ENCODE measurements at places on chromosomes 3 and 15.
A peak's percentile ranks its signal among the peaks of the same experiment; 100 is the strongest.

GRCh38 chr3:167450195-167450594 is 23.6 kb downstream of the SERPINI2 start:
- no peak for DNase-seq

DNA sequence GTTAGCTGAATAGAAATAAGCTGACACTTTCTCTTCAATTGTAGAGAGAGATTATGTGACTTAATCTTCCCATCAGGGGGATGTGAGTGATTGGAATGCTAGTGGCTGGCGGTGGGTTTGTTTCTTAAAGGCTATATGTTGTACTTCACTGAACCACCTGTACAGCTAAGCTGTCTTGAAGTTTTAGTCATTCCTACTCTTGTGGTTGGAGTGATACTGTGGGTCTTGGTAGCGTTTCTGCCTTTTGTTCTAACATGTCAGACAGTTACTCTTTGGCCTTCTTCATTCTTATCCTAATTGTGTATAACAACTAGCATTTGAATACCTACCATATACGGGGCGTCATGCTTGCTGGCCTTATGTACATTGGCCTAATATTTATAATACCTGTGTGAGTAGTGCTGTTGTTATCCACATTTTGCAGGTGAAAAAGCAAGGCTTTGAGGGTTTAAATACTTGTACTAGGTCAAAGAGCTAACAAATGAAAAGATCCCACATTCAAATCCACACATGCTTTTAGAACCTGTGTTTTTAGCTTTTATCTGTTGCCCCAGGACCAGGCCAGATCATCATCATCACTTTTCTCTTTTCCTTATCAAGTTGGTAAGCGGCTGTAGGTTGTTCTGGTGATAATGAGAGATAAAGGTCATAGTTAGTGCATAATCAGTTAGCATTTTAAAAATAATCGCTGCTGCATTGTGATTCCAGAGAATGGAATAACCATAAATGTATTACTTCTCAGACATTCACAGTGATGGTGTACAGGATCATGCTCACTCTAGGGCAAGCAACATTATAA is 50.2 kb downstream of the AKAP13 start:
- no peak for DNase-seq

- no peak for DNase-seq
These were observed 113.9 kb downstream of the DGKG start for GRCh38 chr3:186247821-186248814.

- DNase-seq = no peak
These were observed 140.6 kb upstream of the PRR20G start for GRCh38 chr3:127428344-127428997.

DNA sequence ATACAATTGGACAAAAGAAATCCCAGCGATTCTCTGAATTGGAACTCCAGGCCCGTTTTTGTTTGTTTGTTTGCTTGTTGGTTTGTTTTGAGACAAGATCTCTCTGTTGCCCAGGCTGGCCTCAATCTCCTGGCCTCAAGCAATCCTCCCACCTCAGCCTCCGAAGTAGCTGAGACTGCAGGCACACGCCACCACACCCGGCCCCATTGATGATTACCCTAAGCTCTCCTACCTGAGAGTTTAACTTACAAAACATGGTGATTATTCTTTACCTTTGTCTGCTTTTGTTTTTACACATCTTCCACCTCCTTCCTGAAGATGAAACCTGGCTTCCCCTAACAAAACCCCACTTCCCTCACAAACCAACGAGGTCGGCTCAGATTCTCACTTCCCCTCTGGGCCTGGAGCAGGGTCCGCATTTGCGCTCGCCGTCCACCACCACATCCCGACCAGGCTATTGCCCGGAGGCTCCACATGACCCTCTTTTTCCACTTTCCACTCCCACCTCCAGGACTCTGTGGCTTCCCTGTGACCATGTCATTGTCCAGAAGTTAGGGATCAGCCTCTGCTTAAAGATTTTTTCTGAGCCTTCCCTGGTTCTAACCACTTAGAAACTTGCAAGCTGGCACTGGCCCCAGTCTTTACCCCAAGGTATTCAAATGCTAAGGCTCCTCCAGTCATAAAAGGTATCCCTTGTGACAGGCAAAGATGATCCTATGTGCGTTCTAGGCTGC is 14.8 kb downstream of the KLHL6 start:
- no peak for DNase-seq

GRCh38 chr15:90749754-90750153 is 32.6 kb downstream of the BLM start:
- no peak for DNase-seq

GRCh38 chr15:50790778-50791453 is 25.4 kb upstream of the SPPL2A start:
- DNase-seq = no peak

DNA sequence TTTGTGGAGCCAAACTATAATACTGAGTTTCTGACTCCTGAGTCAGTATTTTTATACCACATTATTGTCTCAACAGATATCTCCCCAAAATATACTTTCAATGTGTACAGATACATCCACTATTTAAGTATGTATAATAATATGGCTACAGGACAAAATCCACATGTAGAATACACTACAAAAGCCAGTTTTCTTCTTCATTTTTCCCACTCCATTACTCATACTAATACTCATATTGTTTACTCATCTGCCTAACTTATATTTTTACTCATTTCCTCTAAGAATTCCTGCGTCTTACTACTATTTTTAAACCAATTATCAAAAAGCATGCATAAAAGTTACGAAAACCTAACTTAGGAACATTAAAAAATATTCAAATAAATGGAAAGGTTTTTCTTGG is 440.8 kb downstream of the ZNF385D start:
- no peak for DNase-seq

- no peak for DNase-seq
These were observed 150.8 kb upstream of the ARPP21 start for GRCh38 chr3:35488526-35488925.

GRCh38 chr3:127214975-127215374 is 22.0 kb downstream of the PRR23E start:
- DNase-seq = no peak

- no peak for DNase-seq
These were observed 153.8 kb downstream of the SEMA6D start for GRCh38 chr15:47870956-47871625.

- DNase-seq = no peak
These were observed 13.4 kb downstream of the WDR48 start for GRCh38 chr3:39065197-39065596.

- no peak for DNase-seq
These were observed 115.1 kb downstream of the DNAJB8 start for GRCh38 chr3:128351546-128351945.

- DNase-seq = no peak
These were observed 333.1 kb upstream of the KCNMB2 start for GRCh38 chr3:178203165-178203564.

DNA sequence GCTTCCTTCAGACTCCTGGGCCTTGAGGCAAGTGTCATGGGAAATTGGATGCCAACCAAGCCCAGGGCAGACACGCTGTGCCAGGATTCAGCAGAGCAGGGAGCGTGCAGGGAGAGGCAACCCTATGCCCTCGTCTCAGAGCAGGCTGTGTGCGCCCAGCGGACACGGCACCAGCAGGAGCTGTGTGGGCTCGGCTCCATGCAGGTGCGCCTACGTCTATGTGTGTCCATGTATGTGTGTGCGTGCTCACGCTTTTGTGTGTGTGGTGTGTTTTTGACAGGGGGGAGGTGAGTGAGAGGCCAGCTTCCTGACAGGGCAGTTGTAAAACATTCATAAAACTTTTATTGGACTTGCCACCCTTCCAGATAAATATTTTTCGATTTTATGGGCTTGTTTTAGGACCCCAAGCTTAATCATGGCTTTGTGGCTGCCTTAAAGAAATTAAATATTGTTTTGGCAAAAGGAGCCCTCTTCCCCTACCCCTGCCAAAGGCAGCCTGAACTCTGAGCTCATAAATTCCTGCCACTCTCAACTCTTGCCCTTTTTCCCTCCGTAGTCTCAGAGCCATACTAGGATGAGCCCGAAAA is 84.4 kb downstream of the DNAJB8 start:
- no peak for DNase-seq

DNA sequence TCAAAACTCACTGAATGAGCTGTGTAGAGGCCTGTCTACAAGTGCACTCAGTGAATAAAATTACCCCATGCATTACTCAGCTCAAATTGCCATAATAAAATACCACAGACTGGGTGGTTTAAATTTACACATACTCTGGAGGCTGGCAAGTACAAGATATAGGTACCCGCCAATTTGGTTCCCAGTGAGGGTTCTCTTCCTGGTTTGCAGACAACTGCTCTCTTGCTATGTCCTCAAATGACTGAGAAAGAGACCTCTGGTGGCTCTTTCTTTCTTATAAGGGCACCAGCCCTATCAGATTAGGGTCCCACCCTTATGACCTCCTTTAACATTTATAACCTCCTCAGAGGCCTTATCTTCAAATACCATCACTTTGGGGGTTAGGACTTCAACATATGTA is 237.0 kb downstream of the CPNE4 start:
- DNase-seq = no peak

- DNase-seq = no peak
These were observed 16.3 kb upstream of the RAB7A start for GRCh38 chr3:128709506-128710210.

DNA sequence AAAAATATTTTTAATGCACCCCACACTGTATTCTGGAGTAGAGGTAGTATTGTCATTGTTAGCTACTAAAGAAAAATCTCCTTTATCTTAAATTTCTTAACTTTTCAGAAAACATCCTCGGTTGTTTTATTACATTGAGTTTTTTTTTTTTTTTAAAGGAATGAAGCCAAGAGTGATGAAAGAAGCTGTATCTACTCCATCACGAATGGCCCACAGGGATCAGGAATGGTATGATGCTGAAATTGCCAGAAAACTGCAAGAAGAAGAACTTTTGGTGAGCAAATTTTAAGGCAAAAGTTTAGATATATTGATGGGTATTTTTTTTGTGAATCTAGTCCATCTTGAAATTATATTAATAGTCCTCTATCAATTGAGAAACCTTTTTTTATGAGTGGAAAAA is 49.7 kb upstream of the UTS2B start:
- DNase-seq = no peak

- DNase-seq = no peak
These were observed 28.7 kb upstream of the TMEM42 start for GRCh38 chr3:44832965-44833364.

GRCh38 chr3:70182166-70182565 is 130.3 kb downstream of the MDFIC2 start:
- DNase-seq = no peak

- no peak for DNase-seq
These were observed 53.3 kb downstream of the MEIS2 start for GRCh38 chr15:37046876-37047614.

DNA sequence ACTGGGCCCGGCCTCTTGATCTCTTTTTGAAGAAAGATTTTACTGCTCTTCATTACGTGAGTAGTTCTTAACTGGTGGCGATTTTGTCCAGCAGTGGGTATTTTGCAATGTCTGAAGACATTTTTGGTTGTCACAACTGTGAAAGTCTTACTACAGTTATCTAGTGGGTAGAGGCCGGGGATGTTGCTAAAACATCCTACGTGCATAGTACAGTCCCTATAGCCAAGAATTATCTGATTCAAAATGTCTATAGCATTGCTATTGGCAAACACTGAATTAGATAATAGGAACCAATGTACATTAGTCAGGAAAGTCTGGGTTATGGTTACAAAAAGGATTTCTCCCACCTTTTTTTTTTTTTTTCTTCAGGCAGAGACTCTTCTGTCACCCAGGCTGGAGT is 38.1 kb downstream of the FOXL2 start:
- DNase-seq = no peak

DNA sequence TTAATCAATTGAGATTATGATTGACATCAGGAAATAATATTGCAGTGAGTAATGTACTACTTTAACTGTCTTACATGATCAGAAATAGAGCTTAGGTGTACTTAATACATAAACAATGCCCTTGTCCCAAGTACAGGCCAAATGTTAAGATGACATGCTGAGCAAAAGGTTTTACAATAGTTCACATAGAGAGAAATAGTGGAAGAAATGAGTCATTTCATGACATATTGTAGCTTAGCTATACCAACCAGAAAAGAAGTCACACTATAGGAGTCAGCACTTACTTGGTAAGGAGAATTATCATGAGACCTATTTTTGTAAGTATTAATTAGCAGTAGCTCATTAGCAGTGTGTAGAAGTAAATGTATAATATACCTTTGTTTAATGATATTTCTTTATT is 96.4 kb upstream of the NANOGP8 start:
- no peak for DNase-seq

GRCh38 chr15:73927476-73928240 is 1.4 kb downstream of the LOXL1 start:
- peak; percentile 93 for DNase-seq

- DNase-seq = no peak
These were observed 19.1 kb downstream of the SLC12A6 start for GRCh38 chr15:34318277-34319079.

DNA sequence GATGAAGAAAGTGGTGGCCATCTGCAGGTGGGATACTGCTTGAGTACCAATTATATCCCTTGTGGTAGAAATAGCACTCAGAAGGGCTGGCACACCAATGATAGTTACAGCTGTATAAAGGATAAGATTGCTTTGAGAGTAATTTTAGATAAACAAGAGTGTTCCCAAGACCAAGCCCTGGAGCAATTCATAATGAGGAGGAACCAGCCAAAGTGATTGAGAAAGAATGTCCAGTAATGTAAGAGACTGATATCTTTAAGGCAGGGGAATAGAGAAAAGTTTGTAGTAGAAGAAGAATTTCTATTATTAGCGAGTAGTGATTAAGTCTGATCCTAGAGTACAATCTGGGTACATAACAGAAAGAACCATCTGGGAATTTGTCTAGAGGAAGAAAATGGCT is 945.1 kb downstream of the OTOL1 start:
- no peak for DNase-seq

All from activated CD8-positive, alpha-beta memory T cell treated with anti-CD3 and anti-CD28 coated beads for 24 hours (primary cell).